ENCODE measurements at places on chromosomes 1 and 21.

DNA sequence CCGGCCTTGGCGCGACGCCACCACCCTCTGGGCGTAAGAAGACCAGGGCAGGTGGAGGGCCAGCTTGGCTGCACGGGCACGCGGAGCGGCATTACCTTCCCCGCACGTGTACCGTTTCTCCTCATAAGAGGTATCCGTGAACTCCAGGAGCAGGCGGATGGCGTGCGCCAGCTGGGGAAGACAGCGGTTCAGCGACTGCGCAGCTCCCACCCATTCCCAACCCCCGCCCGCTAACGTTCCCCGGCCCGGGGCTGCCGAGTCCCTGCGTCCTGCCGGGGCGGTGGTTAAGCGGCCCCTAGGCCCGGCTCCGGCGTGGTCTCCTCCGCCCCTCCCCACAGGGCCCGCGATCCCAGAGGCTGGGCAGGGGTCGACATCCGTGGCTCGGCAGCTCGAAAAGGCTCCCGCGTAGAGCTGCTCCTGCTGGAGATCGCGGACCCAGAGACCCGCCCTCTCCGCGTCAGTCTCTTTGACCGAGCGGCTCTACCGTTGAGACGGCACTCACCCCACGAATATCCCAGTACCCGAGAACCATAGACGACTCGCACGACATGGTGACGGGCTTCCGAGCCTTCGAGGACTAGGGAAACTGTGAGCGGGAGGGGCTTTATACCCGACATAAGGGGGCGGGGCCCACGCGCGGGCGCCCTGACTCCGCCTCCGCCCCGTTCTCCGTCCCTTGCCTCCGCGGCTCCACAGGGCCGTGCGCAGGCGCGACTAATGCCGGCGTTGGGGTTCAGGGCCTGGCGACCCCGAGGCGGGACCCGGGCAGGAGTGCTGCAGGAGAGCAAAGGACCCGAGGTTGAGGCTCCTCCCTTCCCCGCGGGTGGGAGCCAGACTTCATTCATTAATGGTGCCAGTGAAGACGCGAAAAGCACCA, 862 bp downstream of the GSTM3 start:
- peak; percentile 58 for DNase-seq

DNA sequence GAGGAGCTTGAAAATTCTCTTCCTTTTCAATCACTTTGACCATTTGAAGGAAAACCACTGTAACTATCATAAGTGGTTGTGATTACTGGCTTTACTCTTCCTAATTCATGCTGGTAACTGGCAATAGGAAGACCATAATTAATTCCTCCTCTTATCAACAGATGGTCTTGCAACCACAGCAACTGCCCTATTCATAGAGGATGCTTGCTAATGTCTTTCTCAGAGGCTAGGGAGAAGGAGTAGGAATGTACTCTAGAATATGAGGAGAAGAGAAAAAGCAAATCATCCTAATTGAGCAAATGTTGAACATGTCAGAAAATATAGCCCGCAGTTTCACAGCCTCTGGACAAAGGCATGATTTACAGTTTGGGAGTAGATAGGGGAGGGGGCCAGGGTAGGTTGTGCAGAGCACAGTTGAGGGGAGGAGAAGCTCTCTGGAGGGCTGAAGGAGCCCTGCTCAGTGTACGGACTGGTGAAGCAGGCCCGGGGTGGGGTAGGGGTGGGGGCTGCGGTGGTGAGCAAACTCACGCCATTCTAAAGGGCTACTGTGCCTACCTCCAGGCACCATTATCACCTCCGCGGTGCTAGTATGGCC, 192.9 kb downstream of the PCP4 start:
- no peak for DNase-seq

GRCh38 chr1:39051956-39052355, 25.8 kb downstream of the NDUFS5 start:
- DNase-seq, result no peak

- no peak for DNase-seq
Observed at GRCh38 chr1:49364676-49365075, 588.0 kb upstream of the BEND5 start.

- no peak for DNase-seq
Observed at GRCh38 chr1:234756857-234757256, 146.9 kb upstream of the IRF2BP2 start.

GRCh38 chr1:101451888-101452287, 215.1 kb downstream of the S1PR1 start:
- DNase-seq, result no peak
